Fibroblast of lung (primary cell): ENCODE measurements at places on chromosomes 5 and 9. TPM values are rescaled to one million over a fixed set of nuclear protein-coding genes. Genes with fewer than 3 reads are reported as not detected.

DNA sequence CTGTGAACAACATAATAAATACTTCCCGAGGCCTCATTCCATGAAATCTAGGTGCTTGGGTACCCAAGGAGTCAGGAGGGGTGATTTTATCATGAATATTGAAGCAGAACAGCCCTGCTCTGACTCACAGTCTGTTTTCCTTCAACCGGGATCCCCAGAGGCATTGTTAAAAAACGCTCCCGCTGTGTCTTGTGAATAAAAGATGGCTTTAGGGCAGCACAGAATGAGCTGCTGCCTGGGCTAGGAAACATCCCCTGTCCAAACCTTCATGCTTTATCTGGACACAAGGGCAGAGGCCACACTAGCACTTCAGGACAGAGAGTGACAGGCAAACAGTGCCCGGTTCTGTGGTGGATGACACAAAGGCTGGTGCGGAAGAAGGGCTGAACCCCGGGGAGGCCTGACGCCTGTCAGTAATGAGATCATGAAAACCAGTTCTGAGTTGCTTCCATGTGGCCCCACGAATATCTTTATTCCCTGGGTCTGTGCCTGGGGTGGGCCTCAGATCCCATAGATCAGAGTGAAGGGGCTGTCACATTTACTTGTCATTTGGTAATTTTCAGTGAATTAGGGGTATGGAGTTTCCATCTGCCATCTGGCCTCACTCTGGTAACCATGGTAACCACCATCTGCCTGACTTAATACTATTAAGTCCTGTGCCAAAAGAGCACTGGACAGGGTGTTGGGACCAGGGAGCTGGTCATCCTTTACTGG lies 2.6 kb downstream of the IGFBPL1 start:
- H3K36me3 ChIP-seq: no peaks in the 10 kb centered on the region
- H3K4me3 ChIP-seq: no peak overlapping the region
- no peaks in the 10 kb centered on the region for H3K4me1 ChIP-seq
- H3K27ac ChIP-seq: no peak overlapping the region

DNA sequence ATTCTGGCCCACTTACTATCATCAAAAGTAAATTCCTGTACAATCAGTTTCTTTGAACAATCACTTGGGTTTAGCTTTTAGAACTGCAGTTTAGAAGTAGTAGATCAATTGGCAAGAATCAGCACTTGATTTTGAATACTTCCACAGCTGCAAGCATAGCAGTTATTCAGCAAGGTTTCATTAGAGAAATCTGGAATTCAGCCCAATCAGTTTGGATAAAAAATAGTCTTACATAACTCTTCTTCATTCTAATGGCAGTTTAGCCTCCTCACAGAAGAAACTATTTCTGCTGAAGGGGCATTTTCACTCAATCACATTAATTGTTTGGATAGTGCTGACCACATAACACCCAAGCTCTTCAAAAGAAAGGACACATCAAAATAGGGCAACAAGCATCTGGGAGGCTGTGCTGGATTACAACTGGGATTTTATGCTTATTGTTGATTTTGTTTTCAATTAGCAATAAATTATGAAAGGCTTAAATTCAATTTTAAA lies 336.2 kb upstream of the PDE4D start:
- H3K4me3 ChIP-seq: no peak overlapping the region
- H3K27me3 ChIP-seq: no peaks in the 10 kb centered on the region
- H3K4me1 ChIP-seq: no peaks in the 10 kb centered on the region
- no peaks in the 10 kb centered on the region for H3K36me3 ChIP-seq
- H3K27ac ChIP-seq: no peak overlapping the region

DNA sequence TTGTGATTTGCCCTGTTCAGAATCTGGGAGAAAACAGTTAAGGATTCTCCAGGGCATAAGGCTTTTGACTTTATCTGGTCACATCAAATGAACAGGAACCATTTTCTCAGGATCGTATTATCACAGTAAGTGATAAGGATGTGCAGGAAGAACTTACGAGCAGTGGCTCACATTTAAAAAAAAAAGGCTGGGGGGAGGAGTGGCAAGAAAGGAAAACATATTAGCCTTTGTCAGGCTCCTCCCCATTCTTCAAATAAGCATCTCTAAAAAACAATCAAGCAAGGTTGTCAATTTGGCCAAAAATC lies 234.3 kb upstream of the TMEM161B start:
- DNase-seq: peak; percentile 4
- H3K27ac ChIP-seq: no peak overlapping the region
- no peaks in the 10 kb centered on the region for H3K4me1 ChIP-seq
- peak overlapping the region; percentile 34 for H3K4me3 ChIP-seq
- no peaks in the 10 kb centered on the region for H3K27me3 ChIP-seq

- H3K4me3 ChIP-seq: no peak overlapping the region
- H3K27me3 ChIP-seq: no peaks in the 10 kb centered on the region
- no peak for DNase-seq
- peaks cover 6% of the 10 kb centered on the region for H3K4me1 ChIP-seq
These were observed 4.5 kb upstream of the PLPP6 start for GRCh38 chr9:4657426-4658159.

GRCh38 chr5:15452781-15453180 lies 47.2 kb upstream of the FBXL7 start:
- H3K4me3 ChIP-seq: no peak overlapping the region
- H3K36me3 ChIP-seq: no peaks in the 10 kb centered on the region
- no peaks in the 10 kb centered on the region for H3K27me3 ChIP-seq
- H3K27ac ChIP-seq: no peak overlapping the region

DNA sequence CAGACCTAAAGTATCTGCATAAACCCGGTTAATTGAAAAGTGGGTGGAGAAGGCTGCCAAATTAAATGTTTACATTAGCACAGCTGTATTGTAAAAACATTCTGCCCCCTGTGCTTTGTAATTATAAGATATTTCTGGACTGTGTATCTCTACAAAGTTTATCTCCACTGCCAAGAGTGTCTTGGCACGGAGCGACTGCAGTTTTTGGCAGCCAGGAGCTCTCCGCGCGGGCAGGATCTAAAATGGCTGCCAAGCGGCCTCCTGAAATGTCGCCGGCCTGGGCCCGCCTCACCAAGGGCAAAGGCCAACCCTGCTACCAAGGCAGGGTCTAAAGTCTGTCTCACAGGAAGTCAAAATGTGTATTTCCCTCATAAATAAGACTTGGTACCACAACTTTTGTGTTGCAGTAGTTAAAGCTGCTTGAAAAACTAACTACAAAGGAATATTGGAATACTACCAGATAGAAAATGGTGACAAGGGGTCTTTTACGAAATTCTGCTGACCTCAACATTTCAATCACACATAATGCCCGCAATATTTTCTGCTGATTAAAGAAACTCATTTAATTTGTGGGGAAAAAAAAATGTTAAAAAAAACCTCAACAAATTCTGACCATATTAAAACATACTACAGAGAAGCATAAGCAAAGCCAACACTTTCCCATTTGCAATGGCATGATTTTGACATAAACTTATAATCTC lies 110.4 kb downstream of the NFIB start:
- peak; percentile 62 for DNase-seq
- H3K27ac ChIP-seq: peak overlapping the region; percentile 43
- no peak overlapping the region for H3K4me3 ChIP-seq
- H3K27me3 ChIP-seq: no peaks in the 10 kb centered on the region

The FABP6 gene
- total RNA-seq: not detected in 2 replicates
